Stimulated activated CD4-positive, alpha-beta T cell treated with anti-CD3 and anti-CD28 coated beads, TNF-alpha, amount 100 ng/mL, for 4 hours (primary cell): ENCODE measurements at places on chromosomes 2 and 18.

DNA sequence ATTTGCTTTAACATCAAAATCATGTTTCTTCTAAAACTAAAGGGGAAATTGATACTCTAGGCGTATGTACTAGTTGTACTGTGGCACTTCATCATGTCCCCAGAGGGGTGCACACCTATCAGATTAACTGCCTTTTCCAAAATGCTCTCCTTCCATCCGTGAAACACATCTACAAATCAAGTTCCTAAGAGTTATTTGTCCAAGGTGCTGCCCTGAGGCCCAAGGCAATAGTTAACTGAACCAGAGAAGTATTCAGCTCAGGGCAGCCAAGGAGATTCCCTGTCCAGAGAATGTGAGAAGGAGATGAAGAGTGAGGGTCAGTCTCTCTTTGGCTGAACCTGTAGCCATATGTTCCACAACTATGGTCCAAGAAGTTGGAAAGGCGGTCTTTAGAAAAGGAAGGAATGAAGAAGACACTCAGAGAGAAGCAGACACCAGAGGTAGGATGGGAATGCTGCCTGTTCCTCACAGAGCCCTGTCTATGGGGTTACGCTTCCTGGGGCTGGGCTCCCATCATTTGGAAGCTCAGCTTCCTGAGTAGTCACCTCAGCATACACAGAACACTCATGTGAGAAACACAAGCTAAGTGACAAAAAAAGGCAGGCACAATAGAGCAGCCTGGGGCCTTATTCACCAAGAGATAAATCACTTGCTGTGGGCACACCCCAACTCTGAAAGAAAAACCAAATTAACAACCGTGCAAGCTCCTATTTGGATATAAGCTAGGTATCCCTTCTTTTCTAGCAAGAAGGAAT is 55.6 kb downstream of the ANKRD44 start:
- DNase-seq: no peak

GRCh38 chr2:102317715-102318114 is 6.4 kb downstream of the IL1RL1 start:
- no peak for DNase-seq

- DNase-seq: no peak
Measured at GRCh38 chr18:62572456-62572855, 49.6 kb downstream of the ZCCHC2 start.

DNA sequence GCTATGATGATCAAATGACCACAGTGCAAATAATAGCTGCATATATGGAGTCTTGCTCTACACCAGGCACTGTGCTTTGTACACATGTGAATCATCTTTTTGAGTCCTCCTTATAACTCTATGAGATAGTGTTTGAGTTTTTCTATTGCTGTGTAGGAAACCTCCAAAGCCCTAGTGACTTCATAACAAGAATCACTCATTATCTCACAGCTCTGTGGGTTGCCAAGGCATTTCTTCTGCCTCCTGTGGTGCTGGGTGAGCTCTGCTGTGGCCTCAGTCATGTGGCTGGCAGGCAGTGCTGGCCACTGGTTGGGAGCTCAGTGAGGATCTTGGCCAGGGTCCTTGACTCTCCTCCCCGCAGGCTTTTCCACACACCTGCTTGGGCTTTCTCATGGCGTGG is 153.4 kb downstream of the CAPN13 start:
- no peak for DNase-seq

- DNase-seq: no peak
Measured at GRCh38 chr2:72837171-72837570, 11.3 kb upstream of the EXOC6B start.

DNA sequence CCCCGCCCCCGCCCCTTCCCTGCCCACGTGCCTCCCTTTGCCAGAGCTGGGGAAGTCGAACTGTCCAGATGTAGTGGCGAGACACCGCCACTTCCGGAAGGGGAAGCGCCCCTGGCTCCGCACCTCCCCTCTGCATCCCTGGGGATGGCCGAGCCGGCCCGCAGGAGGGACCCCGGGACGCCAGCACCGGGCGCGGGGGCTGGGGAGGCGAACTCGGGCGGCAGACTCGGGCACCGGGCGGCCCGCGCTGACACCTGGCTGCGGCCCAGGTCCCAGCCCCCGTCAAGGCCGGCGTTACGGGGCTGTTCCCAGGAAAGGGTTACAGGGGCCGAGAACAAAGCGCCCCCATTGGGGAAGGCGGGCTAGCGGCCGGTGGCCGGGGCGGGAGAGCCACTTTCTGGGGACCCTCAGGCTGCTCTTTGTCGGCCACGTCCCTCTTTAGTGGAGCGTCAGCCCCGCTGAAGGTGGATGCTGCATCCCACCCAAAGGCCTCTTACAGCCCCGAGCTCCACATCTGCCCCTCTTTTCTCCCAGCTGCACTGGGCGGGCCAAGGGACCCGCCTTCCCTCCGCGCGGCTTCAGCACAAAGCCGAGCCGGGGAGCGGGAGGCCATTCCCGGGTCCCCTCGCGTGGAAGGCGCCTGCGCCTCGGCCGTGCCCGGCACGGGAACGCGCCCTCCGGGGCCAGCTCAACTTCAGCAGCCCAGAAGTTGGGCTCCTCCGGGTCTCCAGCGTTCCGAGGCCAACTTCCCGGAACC is 1.3 kb downstream of the SDC1 start:
- no peak for DNase-seq

GRCh38 chr18:9535430-9535991 is 60.2 kb downstream of the RALBP1 start:
- no peak for DNase-seq

- DNase-seq: no peak
Measured at GRCh38 chr2:12636837-12637581, 79.7 kb upstream of the TRIB2 start.

- DNase-seq: peak; percentile 79
Measured at GRCh38 chr2:9951522-9952285, at the start of gene GRHL1. Gene GRHL1 (plus strand): TSS chr2:9951693. CDS start chr2:9951834, 141 bp downstream.

- no peak for DNase-seq
Measured at GRCh38 chr2:181910028-181910831, 18.7 kb downstream of the ITPRID2 start.

DNA sequence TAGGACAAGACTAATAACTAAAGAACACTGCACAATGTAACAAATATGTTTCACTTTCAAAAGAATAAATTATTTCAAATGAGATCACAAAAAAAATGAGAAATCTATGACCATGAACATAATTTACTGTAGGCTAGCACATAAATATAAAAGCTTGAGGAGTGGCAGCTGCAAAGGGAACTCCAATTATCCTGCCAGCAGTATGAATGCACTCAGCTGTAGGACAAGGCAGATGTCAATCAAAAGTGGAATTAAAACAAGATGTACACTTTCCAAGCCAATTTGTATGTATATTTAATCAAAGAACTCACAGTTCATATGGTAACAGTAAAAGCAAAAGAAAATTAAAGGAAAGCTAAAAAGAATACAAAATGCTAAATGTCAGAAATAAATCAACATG is 76.6 kb upstream of the NCKAP5 start:
- DNase-seq: no peak

DNA sequence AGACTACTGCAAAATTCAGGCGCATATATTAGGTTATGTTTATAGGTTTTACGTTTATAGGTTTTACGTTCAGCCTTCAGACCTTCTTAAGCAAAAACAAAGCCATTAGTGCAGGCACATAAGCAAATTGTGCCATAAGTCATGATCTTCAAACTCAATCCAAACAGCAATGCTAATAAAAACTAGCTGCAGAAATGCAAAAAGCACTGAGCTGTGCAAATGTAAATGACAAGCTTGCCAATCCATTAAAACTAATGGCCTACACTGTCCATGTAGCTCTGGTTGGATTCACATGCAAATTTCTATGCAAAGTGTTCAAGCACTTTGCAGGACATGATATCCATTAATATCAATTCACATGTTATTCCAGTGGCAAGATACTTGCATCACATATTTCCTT is 50.9 kb downstream of the LRPPRC start:
- DNase-seq: no peak

DNA sequence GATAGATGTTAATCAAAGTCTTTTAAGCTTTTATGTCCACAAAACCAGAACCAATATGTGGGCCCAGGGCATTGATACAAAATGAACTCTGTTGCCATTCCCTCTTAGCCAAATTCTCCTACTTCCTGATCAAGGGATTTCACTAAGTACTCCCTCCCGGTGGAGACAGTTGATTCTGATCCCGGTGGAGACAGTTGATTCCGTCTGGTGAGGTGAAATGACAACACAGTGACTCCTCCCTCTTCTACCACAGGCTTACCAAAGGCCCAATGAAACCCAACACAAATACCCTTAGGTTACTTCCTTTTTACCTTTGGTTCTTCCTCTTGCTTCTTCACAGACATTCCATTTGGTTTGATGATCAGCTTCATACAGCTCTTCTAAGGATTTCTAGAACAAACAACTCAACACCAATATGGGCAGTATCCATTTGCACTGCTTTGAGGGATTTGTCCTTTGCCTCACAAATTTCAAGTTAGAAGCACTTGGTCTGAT is 153.8 kb downstream of the IKZF2 start:
- no peak for DNase-seq

- no peak for DNase-seq
Measured at GRCh38 chr2:200136655-200137054, 169.8 kb upstream of the SPATS2L start.

DNA sequence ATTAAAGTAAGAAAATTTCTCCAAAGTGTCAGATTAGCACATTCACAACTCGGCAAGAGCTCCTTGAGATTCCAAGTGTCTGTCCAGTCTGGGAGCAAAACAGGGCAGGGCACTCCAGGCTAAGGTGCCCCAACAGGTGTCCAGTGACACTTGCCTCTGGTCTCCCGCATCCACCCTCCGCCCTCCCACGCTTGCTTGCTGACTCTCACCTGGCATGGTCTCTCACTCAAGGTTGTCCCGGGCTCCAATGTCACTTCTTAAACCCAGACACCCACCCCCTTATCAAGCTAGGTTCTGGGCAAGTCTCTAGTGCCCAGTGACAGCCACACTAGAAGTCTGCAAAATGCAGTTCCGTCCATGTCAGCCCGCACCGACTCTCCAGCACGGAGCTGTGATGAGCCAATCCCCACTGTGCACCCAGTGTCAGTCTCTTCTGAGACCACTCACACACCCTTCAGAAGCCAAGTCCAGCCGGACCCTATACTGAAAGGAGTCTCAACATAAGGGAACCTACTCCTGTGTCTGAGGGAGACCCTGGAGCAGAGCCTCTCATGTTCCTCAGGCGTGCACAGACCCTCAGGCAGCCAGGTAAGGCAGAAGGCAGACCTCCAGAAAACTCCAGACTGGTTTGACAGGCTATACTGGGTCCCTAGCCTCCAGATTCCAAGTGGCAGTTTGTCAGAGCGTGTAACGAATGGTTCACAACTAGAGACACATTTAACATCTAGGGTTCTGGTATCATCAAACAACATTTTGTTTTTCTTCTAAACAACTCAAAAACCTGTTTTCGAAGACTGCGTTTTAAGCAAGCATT is 45.6 kb downstream of the HDLBP start:
- no peak for DNase-seq

- DNase-seq: no peak
Measured at GRCh38 chr2:238117199-238118154, 17.3 kb downstream of the ESPNL start.

DNA sequence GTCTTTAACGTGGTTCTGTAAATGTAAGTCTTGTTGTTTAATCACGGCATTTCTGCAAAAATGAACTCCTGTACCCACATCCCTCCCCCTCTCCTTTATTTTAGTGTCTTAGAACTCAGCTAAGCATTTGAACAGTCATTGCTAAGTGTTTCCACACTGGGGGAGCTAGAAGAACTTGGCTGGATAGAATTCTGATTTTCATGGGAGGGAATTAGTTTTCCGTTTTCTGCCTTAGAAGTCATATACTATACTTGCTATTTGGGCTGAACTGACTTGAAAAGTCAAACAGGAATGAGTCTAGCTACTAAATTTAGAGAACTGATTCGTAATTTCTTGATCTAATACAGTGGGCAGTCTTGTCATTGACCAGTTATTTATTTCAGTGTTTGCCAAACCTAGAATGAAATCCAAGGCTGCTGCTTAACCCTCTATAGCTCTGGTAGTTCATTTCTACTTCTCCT is 61.1 kb downstream of the FMNL2 start:
- no peak for DNase-seq

- no peak for DNase-seq
Measured at GRCh38 chr2:30979822-30980245, 158.4 kb downstream of the GALNT14 start.

DNA sequence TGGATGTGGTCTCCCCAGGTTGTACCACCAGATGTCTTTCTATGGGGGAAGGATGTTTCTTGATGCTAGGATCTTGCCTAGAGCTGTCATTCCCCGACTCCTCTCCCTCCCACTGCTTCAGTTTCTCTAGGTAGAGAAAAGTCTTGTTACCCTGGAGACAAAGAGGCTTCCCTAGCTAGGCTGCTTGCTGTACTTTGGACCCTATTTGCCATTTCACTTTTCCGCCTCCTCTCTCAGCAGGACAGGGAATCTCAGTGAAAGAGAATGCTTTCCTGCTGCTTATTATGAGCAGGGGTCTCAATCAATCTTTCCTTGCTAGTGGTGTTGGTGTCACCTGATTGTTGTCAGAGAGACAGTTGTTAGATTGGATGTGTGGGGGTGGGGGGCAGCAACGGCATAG is 818.8 kb upstream of the GYPC start:
- no peak for DNase-seq

- DNase-seq: no peak
Measured at GRCh38 chr18:63553081-63553480, 10.9 kb downstream of the SERPINB12 start.

DNA sequence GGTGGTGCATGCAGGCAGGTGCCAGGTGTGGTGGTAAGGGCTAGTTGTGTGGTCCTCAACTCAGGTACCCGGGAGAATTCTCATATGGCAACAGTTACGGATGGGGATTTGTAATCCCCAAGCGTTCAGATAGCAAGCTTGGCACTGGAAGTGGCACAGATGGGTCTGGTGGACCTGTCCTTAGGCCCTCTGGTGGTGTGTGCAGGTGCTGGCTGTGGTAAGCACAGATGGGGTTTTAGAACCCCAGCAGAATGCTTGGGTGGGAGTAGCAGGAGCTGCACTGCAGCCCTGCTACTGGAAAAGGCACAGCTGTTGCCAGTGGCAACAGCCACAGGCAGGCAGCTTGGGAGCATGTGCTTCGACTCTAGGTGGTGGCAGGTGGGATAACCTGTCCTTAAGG is 948.2 kb upstream of the FAM98A start:
- DNase-seq: no peak

DNA sequence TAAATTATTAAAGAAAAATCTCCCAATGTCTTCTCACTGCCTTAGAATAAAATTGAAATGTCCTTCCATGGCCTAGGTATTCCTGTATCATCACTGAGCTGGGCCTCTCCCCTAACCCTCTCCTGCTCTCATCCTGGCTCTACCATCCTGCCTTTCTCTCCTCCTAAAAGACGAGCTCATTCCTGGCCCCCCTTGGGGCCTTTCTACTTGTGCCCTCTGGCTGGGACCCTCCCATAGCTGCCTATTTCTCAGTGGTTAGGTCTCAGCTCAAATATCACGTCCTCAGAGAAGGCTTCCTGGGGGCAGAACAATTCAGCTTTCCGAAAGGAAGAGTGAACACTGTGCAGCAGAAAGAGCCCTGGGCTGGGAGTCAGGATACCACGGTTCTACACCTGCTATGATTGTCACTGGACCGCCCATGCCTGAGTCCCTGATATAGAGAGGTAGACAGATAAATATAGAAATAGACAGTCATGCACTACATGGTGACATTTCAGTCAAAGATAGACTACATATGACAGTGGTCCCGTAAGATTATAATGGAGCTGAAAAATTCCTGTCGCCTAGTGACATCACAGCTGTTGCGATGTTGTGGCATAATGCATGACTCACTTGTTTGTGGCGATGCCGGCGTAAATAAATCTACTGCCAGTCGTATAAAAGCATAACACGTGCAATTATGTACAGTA is 9.4 kb downstream of the DNPEP start:
- no peak for DNase-seq
